ENCODE measurements at places on chromosomes 1 and 21.

DNA sequence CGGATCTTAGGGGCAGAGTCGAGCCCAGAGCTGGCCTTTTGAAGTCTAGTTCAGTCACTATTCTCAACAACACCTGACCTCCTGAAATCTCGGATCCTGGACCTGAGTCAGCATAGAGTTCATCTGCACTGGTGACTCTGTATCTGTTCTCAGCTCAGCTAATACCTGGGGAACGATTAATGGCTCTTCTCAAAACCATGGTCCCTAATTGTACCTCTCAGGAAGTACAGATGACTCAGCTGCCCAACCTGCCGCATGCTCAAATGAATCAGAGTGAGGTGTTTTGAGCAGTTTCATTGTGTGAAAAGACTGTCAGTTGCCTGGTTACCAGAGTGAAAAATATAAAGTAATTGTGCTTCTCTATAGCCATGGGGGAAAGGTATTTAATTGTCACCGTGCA is 89.2 kb downstream of the SLC35F3 start:
- no peak for DNase-seq

- DNase-seq = no peak
Measured at GRCh38 chr1:64046891-64047290, 156.5 kb upstream of the UBE2U start.

GRCh38 chr1:93680420-93681100 is 1.1 kb downstream of the BCAR3 start:
- DNase-seq = no peak

- DNase-seq = no peak
Measured at GRCh38 chr1:246987083-246987690, 20.7 kb downstream of the ZNF695 start.

DNA sequence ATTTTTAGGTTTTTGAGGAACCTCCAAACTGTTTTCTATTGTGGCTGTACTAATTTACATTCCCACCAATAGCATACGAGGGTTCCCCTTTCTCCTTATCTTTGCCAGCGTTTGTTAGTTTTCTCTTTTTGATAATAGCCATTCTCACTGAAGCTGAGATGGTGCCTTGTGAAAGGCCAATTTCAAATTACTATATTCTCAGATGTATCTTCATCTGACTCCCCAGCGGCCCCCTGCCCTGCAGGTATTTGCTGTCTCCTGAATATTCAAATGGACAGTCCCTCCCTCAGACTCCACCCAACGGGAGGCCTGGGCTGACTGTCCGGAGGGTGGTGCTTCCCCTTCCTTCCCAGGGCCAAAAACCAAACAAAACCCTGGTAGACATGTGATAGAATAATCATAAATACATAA is 33.5 kb upstream of the TARBP1 start:
- no peak for DNase-seq

DNA sequence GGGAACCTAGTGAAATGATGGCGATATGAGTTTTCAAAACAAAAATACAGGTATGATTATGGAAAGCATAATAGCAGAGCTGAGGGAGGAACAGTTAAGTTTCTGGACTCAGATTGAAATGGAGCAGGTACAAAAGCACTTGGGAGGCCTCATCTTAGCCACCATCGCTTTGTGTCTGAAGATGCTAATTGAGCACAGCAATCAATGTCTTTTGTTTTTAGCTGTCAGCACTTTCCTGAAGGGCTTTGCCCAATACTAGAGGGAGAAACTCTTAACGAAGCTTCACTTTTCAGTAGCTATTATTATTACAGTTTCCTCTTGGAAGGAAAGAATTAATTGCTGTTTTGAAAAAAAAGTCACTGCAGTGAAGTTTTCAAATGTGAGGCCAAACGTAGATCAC is 348.7 kb downstream of the RWDD3 start:
- no peak for DNase-seq

DNA sequence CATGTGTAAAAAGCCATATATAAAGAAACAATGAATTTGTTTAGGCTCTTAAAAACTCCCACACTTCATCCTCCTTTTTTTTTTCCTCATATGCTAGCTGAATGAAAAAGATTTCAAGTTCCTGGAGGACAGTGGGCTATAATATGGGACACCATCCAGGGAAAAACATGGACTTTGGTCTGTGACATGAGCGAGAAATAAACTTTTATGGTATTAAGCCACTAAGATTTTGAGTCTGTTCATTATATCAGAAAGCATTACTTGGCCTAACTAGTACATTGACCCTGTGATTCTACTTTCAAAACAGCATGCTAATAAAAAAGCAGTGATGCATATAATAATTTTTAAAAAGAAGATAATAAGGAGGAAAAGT is 392.3 kb upstream of the CAMK1G start:
- DNase-seq = no peak

DNA sequence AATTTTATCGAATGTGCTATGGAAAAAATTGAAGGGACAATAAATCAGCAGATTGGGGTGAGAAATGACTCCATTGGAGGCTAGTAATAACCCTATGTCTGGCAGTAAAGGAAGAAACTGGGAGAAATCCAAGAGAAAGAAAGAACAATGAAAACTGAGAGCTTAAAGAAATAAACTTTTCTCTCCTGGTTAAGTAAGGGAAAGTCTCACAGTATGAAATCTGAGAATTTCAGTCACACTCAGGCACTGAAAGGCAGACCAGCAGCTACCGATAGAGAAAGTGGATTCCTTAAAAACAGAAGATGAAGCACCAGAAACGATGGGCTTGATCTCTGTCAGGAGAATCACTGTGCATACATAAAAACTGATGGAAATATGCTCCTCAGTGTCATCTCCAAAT is 404.2 kb downstream of the PLPP3 start:
- DNase-seq = no peak

- no peak for DNase-seq
Measured at GRCh38 chr1:227884370-227885134, 63.2 kb downstream of the WNT9A start.

DNA sequence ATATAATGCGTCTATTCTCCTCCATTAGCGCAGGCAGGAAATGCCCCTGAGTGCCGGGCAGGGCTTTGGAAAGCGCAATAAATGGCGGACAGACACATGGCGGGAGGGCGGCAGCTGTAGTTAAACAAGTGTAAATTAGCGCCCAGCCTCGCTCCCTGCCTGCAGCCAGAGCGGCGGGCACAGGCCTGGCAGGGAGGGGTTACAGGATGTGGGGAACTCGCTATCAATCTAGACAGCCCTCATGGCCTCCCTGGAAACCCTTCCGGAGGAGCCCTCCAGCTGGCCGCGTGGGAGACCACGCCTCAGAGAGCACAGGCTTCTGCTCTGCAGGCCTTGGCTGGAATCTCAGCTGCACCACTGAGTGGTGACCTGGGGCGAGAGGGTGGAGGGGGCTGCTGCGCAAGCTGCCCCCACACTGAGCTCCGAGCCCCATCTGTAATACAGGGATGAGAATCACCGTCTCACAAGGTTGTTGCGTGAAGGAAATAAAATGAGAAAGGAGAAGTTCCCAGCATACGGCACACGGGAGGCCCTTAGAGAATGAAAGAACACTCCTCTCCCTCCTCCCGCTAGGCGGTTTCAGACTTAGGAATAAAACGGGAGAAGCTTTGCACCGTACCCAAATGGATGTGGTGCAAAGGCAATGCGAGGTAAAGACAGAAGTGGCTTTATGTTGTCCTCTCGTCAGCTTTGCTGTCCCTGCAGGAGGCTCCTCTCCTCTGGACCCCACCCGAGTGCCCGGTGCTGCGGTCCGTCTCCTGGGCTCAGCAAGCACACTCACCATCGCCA is 167.2 kb upstream of the POU3F1 start:
- DNase-seq = no peak

DNA sequence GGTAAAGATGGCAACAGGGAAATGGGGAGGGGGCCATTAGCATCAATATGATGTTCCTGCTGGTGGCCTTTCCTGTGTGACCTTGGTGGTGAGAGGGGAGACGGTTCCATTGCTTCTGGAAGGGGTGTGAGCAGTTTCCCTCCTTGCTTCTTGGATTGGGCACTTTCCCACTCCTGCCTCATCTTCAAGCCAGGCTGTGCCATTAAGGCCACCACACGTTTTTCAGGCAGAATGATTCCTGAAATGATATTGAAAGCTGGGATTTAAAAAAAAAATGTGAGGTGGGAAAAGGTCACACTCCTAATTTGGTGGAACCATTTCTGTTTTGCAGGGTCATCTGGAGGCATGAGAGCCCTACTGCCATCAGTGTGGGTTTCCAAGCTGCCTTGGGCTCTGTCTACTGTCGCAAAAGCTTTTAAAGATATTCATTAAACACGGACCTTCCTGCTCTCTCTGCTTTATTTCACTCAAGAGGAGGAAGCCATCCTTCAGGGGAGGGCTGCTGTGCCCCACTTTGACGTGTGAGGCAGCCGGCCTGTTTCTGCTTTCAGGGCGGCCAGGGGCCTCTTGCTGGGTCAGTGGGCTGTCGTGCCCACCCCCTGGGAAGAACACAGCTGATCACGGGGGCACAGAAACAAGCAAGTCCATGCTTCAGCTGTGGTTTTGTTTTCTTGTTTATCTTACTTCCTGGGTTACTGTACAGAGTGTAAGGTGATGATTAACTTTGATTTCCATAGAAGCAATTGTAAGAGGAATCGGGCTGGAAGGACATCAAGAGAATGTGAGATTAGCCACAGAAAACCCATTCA is 8.0 kb downstream of the RIIAD1 start:
- DNase-seq = no peak

Measured in stimulated activated CD4-positive, alpha-beta T cell treated with anti-CD3 and anti-CD28 coated beads, TNF-alpha, amount 100 ng/mL, for 4 hours (primary cell).